ENCODE measurements at places on chromosomes 12 and 14.

GRCh38 chr14:99330316-99331240 is 58.6 kb upstream of the BCL11B start:
- no peak overlapping the region for H3K4me3 ChIP-seq
- H3K27me3 ChIP-seq = no peaks in the 10 kb centered on the region
- H3K4me1 ChIP-seq = no peaks in the 10 kb centered on the region
- H3K27ac ChIP-seq = no peak overlapping the region

DNA sequence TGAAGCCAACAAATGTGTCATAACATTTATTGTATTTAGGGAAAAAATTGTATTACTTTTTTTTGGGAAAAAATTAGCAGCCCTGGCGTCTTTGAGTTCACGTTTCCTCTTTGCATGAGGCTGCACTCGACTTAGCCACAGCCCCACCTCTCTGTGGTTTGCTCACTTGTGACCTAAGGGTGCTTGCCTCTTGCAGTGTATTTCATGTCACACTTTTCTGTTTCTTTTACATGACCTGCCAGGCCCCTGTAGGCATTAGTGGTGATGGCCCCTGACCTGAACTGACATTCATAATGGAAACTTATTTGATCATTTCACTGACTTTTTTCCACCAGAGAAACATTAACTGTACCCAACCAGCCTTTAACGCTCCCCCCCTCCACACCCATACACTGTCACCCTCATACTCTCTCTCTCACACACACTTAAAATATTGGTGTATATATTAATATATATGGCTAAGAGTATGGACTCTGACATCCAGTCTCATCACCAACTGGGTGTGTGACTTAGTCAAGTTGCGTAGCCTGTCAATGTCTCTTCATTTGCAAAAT is 122.9 kb downstream of the PRKCH start:
- no peak overlapping the region for H3K4me3 ChIP-seq
- no peaks in the 10 kb centered on the region for H3K36me3 ChIP-seq
- H3K27ac ChIP-seq = no peak overlapping the region

GRCh38 chr12:124492879-124493808 is 74.3 kb downstream of the NCOR2 start:
- no peak overlapping the region for H3K27ac ChIP-seq
- 0 out of 2 replicates have a peak, but pooled peaks cover 5% of the 10 kb centered on the region for H3K4me1 ChIP-seq
- no peaks in the 10 kb centered on the region for H3K27me3 ChIP-seq
- DNase-seq = no peak
- no peaks in the 10 kb centered on the region for H3K36me3 ChIP-seq
- H3K4me3 ChIP-seq = no peak overlapping the region

DNA sequence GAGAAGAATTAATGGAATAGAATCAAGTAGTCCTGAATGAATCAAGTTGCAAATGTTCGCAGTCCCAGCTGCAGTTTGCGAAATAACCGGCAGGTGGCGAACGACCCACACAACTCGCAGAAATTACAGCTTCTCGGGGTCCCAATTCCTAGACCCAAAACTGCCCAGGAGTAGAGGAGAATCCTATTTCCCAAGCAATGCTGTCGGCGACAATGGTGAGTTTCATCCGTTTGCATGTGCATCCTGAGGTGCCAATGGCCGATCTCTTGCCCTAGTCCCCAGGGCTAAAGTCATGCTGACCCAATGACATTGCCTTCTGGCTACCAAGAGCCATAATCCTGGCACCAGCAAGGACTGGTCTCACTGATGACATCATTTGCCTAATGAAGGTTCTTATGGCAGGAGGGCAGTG is 8.5 kb upstream of the ASCL1 start:
- H3K27ac ChIP-seq = no peak overlapping the region
- no peak overlapping the region for H3K4me3 ChIP-seq
- H3K4me1 ChIP-seq = peaks cover 23% of the 10 kb centered on the region
- peak; percentile 79 for DNase-seq
- H3K27me3 ChIP-seq = peaks cover 62% of the 10 kb centered on the region

DNA sequence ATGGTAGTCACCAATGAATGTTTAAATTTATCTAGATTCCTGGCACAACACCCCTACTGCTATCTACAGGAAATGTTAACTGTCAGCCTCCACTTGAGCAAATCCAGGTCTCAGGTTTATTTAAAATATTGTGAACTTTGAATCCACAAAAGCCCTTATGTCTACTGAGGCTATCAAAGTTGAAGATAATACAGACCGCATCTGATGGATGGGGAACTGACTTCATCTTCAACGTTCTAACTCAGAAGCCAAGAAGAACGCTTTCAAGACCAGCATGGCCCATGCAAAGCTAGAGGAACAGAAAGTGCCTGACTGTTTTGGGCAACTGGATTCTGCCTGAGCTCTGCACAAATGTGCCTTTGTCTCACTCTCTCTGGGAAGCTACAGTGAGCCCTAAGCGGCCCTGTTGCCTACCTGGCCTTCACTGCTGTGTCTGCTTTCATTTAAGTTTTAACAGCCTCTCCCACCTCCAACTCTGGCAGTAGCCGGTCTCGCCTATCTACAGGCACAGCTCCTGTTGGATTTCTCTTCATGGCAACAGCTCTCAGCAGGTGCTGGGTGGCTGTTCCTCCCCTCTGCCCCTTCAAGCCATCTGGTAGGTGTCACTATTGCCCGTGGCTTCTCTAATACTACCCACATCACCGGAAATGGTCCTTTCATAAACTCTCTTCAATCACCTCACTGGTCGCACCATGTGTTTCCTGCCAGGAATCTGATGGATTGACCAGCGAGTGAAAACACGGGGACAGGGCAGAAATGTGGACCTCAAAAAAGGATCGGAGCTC is 112.1 kb upstream of the OVCH1 start:
- H3K4me1 ChIP-seq = no peaks in the 10 kb centered on the region
- H3K36me3 ChIP-seq = no peaks in the 10 kb centered on the region

DNA sequence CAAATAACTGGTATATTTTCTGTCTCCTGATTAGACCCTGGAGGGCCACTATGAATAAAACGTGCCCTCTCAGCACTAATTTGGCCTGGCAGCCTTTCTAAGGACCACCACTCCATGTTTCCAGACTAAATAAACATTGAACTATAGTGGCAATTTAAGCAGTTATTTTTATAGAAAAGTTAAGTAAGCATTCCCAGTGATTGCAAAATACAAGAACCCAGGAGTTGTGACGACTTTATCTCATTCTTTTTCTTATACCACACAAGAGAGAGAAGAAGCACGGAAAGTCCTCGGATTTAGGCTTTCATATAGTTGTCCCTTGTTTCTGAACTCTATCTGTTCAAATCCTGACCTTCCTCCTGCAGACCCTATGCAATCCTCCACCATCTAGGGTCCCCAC is 23.1 kb upstream of the STRAP start:
- peaks cover 12% of the 10 kb centered on the region for H3K4me1 ChIP-seq
- H3K27ac ChIP-seq = no peak overlapping the region
- H3K4me3 ChIP-seq = no peak overlapping the region
- no peak for DNase-seq
- H3K27me3 ChIP-seq = no peaks in the 10 kb centered on the region
- H3K36me3 ChIP-seq = no peaks in the 10 kb centered on the region

- H3K4me3 ChIP-seq = no peak overlapping the region
- H3K27ac ChIP-seq = no peak overlapping the region
- DNase-seq = no peak
- H3K27me3 ChIP-seq = no peaks in the 10 kb centered on the region
- H3K4me1 ChIP-seq = no peaks in the 10 kb centered on the region
Observed at GRCh38 chr14:86596024-86596423, 1066.1 kb downstream of the FLRT2 start.

- H3K36me3 ChIP-seq = no peaks in the 10 kb centered on the region
- DNase-seq = no peak
- no peak overlapping the region for H3K4me3 ChIP-seq
- H3K27ac ChIP-seq = no peak overlapping the region
- H3K27me3 ChIP-seq = no peaks in the 10 kb centered on the region
- no peaks in the 10 kb centered on the region for H3K4me1 ChIP-seq
Observed at GRCh38 chr12:23888396-23889068, 60.9 kb downstream of the SOX5 start.

GRCh38 chr14:54374117-54374884 is 22.5 kb upstream of the CDKN3 start:
- H3K36me3 ChIP-seq = no peaks in the 10 kb centered on the region
- DNase-seq = no peak
- no peaks in the 10 kb centered on the region for H3K27me3 ChIP-seq
- peaks cover 29% of the 10 kb centered on the region for H3K4me1 ChIP-seq
- no peak overlapping the region for H3K4me3 ChIP-seq

DNA sequence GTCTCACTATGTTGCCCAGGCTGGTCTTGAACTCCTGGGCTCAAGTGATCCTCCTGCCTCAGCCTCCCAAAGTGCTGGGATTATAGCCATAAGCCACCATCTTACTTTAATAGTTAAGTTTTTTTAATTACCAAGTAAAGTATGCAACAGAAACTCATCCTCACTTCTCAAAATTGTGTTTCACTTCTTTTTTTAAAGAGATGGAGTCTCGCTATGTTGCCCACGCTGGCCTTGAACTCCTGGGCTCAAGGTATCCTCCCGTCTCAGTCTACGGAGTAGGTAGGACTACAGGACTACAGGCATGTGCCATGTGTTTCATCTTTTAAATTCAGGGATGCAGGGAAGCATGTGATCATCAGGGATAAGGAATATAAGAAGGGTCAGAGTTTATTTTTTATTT is 17.2 kb upstream of the ARID2 start:
- no peak for DNase-seq
- no peak overlapping the region for H3K4me3 ChIP-seq
- H3K27me3 ChIP-seq = no peaks in the 10 kb centered on the region

DNA sequence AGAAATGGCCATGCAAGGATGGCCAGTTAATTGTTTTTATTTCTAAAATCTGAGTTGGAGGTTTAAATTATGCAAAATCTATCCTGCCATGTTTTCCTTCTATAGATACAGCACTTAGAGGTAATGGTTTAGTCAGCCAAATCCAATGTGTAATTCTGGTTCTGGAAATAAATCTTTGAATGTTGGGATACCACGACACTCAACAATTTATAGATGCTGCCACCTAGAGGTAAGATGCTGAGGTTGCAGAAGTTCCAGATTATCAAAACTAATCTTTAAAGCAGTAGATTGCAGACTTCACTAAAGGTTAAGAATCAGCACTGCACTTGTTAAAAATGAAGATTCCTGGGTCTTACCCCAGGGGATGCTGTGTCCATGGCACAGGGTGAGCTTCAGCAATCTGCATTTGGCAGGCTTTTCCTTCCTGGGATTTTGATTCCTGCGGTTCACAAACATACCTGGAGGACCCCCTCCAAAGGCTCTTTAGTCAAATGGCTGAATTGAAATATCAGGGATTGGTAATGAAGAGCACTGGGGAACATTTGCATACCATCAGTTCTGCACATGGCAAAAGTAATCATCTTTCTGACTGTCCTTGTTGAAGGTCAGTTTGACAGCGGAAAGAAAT is 53.4 kb upstream of the ANO4 start:
- no peaks in the 10 kb centered on the region for H3K4me1 ChIP-seq
- H3K27ac ChIP-seq = no peak overlapping the region
- no peaks in the 10 kb centered on the region for H3K27me3 ChIP-seq
- DNase-seq = peak; percentile 43
- H3K36me3 ChIP-seq = no peaks in the 10 kb centered on the region

DNA sequence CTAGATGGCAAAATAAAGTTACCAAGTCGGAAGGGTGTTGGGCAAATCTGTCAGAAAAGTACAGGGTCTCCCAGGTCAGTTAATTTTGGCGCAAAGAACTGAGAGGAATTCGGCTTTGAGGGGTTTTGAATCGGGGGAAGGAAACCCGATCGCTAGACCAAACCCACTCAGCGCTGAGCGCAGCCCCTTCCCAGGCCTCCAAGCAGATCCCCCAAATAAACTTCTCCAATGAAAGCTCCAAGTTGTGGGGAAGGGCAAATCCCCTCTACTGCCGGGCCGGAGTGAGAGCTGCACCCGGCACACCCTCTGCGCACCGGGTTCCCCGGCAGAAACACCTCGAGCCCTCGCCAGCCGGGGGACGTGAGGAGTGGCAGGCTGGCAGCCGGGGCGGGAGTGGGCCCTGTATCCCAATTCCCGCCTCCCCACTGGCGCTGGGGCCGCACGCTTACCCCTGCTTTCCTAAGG is 441 bp downstream of the E2F7 start:
- peak; percentile 60 for DNase-seq
- H3K4me1 ChIP-seq = peaks cover 13% of the 10 kb centered on the region
- H3K27ac ChIP-seq = peak overlapping the region; percentile 93
- peak overlapping the region; percentile 82 for H3K4me3 ChIP-seq
- no peaks in the 10 kb centered on the region for H3K27me3 ChIP-seq

GRCh38 chr14:56057071-56057741 is 61.0 kb upstream of the PELI2 start:
- H3K4me1 ChIP-seq = 0 out of 2 replicates have a peak, but pooled peaks cover 6% of the 10 kb centered on the region
- H3K27me3 ChIP-seq = no peaks in the 10 kb centered on the region
- no peaks in the 10 kb centered on the region for H3K36me3 ChIP-seq
- H3K27ac ChIP-seq = no peak overlapping the region
- no peak for DNase-seq

- no peak overlapping the region for H3K27ac ChIP-seq
- H3K36me3 ChIP-seq = no peaks in the 10 kb centered on the region
- no peaks in the 10 kb centered on the region for H3K4me1 ChIP-seq
- H3K4me3 ChIP-seq = no peak overlapping the region
Observed at GRCh38 chr14:22533057-22533704, 55.8 kb downstream of the DAD1 start.

DNA sequence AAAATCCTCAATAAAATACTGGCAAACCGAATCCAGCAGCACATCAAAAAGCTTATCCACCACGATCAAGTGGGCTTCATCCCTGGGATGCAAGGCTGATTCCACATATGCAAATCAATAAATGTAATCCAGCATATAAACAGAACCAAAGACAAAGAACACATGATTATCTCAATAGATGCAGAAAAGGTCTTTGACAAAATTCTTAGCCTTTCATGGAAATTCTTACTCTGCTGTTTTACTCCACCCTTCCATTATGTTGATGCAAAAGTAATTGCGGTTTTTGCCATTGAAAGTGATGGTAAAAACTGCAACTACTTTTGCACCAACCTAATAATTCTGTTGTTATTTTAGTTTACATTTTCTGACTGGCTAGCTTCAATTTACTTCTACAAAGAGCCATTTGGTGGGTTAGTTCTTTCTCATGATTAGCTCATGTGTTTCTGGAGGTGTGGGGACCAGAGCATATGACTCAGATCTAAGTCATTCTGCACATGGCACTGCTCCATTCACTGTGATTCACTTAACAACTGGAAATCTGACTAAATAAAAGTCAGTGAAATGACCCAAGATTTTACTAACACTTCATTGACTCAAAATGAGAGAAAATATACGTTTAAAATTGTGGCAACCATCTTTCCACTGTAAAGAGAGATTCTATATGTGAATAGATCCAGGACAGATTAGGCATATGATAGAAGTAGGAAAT is 99.9 kb downstream of the TMTC3 start:
- H3K4me1 ChIP-seq = peaks cover 17% of the 10 kb centered on the region
- DNase-seq = no peak
- H3K36me3 ChIP-seq = no peaks in the 10 kb centered on the region
- H3K27ac ChIP-seq = no peak overlapping the region

DNA sequence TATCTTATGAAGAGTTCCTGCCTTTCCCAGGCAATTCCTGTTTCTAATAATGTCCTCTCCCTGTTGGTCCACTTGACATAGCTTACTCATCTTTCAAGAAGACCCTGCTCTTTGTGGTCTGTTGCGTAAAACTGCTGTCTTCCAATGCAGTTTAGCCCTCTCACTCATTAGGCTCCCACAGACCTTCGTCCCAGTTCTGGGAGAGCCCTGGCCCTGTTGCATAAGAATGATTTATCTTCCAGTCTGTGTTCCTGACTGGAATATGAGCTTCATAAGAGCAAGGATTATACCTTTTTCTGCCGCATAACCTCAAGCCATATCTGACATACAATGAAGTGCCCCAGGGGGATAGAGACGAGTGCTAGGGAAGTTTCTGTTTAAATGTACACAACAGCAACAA is 365.9 kb upstream of the NOVA1 start:
- H3K4me3 ChIP-seq = no peak overlapping the region
- peaks cover 10% of the 10 kb centered on the region for H3K4me1 ChIP-seq
- no peak overlapping the region for H3K27ac ChIP-seq
- H3K36me3 ChIP-seq = no peaks in the 10 kb centered on the region
- no peaks in the 10 kb centered on the region for H3K27me3 ChIP-seq
